ENCODE measurements at places on chromosomes 6 and 20.

- no peak for DNase-seq
Observed at GRCh38 chr6:105744815-105745214, 341.3 kb upstream of the PRDM1 start.

DNA sequence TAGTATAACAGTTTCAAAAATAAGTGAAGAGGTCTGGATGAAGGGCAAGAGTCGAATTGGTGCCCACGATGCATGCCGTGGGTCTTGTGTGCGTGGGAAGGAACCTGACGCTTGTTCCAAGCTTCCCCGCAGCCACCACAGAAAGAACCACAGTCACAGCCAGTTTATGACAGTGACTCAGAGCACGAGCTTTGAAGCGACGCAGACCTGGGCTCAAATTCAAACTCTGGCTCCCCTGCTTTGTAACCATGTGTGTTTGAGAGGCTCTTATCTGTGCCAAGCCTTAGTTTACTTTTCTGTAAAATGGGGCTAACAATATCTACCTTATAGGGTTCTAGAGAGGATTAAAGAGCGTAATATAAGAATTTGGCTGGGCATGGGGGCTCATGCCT lies 65.5 kb downstream of the SYNJ2 start:
- DNase-seq, result peak; percentile 75

GRCh38 chr6:83231146-83231545 lies 38.0 kb downstream of the RWDD2A start:
- DNase-seq, result peak; percentile 63

- no peak for DNase-seq
Observed at GRCh38 chr20:951384-952169, 35.4 kb upstream of the ANGPT4 start.

Measured in astrocyte of the spinal cord (primary cell).